ENCODE measurements at places on chromosomes 7 and 10. TPM values are rescaled to one million over a fixed set of nuclear protein-coding genes. Genes with fewer than 3 reads are reported as not detected.

DNA sequence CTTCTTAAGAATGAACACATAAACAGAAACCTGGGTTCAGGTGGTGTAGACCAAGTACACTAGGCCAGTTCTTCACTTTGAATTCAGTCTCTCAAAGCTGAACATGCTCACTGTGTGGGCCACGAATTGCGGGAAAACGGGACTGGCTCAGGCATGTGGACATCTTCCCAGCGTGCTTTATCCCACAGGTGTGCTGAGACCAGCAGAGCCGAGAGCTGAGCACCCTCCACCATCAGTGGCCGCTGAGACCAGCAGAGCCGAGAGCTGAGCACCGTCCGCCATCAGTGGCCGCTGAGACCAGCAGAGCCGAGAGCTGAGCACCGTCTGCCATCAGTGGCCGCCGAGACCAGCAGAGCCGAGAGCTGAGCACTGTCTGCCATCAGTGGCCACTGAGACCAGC, 265.4 kb downstream of the DNAJB6 start:
- DNase-seq, result no peak

GRCh38 chr7:78223598-78223997, 425.0 kb downstream of the PHTF2 start:
- DNase-seq, result no peak

The CDHR3 gene
- polyA plus RNA-seq, result 0.82 TPM

GRCh38 chr7:25759748-25760147, 392.2 kb upstream of the NFE2L3 start:
- DNase-seq, result no peak

- DNase-seq, result no peak
These were observed 43.7 kb downstream of the PCLO start for GRCh38 chr7:83119026-83119382.

GRCh38 chr7:139117599-139118233, 8.2 kb upstream of the ZC3HAV1 start:
- DNase-seq, result no peak

- DNase-seq, result no peak
These were observed 278.1 kb upstream of the TMEM229A start for GRCh38 chr7:124310934-124311390.

- no peak for DNase-seq
These were observed 176.1 kb downstream of the COBL start for GRCh38 chr7:51140199-51141164.

- DNase-seq, result peak; percentile 16
These were observed 345.5 kb downstream of the REEP3 start for GRCh38 chr10:63866747-63867140.

DNA sequence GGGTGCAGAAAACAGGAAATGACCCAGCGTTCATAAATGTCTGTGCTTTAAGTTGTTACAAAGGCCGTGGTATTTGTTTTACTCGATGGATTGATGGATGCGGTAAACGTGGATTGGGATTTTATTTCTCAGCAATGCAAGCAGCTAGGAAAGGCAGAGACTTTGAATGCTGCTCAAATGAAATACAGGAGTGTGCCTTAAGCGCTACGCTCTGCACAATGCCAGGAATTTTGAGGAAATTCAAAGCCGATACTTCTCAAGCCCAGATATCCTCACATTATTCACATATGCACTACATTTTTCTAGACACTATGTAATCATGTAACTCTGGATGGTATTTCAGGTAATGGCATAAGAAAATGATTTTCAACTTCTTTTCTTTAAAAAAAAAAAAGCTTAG, 514.3 kb upstream of the ADARB2 start:
- DNase-seq, result no peak

DNA sequence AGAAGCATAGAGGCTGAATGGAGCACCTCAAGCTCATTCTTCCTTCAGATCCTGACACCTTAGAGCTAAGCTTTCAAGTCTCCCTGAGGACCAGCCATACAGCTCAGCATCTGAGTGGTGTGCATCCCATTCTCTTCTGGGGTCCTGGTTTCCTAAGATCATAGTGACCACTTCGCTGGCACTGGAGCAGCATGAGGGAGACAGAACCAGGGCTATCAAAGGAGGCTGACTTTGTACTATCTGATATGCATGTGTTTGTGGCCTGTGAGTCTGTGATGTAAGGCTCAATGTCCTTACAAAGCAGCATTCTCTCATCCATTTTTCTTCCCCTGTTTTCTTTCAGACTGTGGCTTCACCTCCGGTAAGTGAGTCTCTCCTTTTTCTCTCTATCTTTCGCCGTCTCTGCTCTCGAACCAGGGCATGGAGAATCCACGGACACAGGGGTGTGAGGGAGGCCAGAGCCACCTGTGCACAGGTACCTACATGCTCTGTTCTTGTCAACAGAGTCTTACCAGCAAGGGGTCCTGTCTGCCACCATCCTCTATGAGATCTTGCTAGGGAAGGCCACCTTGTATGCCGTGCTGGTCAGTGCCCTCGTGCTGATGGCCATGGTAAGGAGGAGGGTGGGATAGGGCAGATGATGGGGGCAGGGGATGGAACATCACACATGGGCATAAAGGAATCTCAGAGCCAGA, 31.0 kb downstream of the PRSS2 start:
- DNase-seq, result no peak

- no peak for DNase-seq
These were observed 161.9 kb upstream of the ZMIZ1 start for GRCh38 chr10:78906734-78907390.

The PTF1A gene
- not detected for polyA plus RNA-seq

DNA sequence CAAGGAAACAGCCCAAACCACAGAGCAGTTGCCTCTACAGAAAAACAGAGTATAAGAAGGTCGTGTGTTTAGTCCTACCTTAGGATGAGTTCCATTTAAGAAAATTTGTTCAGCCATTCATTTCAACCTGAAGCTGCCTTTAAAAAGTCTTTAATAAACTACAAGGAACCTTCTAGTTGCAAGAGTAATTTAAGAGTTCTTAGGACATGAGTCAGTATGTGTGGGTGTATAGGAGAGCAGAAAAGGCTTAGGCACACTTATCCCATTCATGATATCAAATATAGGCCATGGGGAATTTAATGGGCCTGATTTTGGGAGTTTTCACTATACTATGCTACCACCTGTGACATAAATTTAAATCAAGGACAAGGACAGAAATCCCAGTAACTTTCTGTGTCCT, 496.8 kb downstream of the TFEC start:
- no peak for DNase-seq

The BAIAP2L1 gene
- polyA plus RNA-seq, result 36.4 TPM

DNA sequence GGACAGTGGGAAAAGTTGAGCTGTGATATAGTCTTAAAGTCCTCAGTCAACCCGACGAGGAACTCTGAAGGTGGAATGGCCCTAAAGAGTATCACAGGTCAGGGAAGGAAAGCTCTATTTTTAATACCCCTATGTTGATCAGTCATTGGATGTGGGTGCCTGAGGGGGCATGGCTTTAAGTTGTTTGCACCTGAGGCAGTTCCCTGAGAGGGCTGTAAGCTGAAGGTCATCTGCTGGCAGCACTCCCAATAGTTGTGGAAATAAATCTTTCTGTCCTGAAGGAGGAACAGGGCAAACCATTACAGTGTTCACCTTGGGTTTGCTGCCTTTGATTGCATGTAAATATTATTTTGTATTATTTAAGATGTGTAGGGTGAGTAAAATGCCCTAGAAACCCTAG, 17.8 kb upstream of the C1GALT1 start:
- DNase-seq, result no peak

DNA sequence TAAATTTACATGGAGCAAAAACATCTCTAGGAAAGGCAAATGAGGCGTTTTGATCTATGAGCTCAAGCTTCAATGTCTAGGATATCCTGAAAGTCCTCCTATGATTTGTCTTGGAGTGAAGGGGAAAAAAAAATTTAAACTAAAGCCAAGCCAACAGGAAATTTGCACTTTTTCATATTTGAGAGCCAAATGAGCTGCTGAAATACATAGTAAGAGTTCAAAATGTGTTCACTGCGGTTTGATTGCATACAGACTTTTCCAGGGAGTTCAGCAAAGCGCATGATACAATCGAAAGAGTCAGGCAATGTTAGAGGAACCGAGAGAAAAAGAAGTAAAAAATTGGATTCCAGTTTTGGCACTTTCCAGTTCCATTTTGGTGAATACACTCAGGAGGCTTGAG, 633.4 kb upstream of the MGMT start:
- no peak for DNase-seq

The CALN1 gene
- not detected for polyA plus RNA-seq

- peak; percentile 57 for DNase-seq
These were observed 1132.0 kb upstream of the LRRTM3 start for GRCh38 chr10:65793738-65794425.

DNA sequence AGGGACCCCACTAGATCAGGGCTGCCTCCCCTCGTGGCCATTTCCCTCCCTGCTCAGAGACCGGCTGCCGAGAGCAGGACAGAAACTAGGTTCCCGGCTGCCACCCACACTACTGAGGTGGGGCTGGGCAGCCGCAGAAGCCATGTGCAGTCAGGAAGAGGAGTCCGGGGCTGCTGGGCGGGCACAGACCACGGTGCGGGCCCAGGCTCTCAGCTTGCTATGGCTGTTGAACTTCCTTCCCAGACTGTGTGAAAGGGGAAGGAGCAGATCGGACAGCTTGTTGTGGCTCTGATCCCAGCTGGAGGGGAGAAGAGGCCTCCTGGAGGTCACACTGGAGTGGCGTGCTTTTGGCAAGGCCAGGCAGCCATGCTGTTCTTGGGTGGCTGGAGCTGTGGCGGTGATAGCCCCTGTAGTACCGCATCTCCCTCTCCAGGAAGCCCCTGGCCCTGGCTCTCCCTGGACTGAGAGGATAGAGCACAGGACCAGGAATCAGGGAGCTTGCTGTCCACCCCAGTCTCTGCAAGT, 56.8 kb downstream of the HK1 start:
- DNase-seq, result no peak

DNA sequence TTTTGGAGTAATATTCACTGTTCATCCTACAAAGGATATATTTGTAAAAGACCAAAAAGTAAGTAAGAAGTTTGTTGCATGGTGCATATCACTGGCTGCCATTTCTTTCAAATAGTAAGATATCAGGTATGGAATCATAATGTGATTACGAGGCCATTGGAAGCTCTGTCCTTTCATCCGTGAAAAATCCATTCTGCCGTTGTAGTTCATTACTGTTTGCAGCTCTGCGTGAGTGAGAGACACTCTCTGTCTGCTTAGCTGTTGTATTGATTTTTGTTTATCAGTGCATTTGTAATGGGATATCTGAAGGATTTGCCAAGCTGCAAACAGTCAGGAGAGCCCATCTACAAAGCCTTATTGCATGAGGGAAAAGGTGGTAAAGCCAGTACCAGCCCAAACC, 44.1 kb upstream of the SLC39A12 start:
- DNase-seq, result no peak

GRCh38 chr7:121005996-121006584, 17.6 kb downstream of the CPED1 start:
- no peak for DNase-seq

GRCh38 chr10:114780577-114781184, 40.9 kb upstream of the FHIP2A start:
- no peak for DNase-seq

The SLC25A40 gene
- 6.5 TPM for polyA plus RNA-seq

The SPDYE11 gene
- not detected for polyA plus RNA-seq

DNA sequence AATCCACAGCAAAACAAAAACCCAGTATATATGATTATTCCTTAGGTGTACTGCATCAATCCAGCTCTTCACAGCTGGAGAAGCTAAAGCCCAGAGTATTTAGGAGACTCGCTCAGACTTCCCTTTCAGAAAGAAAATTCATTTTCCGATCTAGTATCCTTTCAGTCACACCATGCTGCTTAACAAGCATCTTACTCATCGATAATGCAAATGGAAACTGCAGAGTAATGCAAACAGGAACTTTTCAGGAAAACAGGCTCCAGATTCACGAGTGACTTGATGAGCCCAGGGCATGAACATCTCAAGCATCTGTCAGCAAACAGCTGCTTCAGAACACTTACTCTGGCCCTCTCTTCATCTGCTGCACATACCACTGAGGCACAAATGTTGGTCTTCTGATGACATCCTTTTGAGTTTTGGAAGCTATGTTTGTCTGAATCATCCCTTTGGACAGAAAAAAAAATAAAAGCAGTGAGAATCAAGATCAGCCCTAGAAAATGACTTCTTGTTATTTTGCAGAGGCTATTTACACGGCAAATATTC, 24.9 kb upstream of the ZC3HAV1L start:
- DNase-seq, result no peak

The GPR141 gene
- not detected for polyA plus RNA-seq

The CARD11 gene
- polyA plus RNA-seq, result 3.1 TPM

DNA sequence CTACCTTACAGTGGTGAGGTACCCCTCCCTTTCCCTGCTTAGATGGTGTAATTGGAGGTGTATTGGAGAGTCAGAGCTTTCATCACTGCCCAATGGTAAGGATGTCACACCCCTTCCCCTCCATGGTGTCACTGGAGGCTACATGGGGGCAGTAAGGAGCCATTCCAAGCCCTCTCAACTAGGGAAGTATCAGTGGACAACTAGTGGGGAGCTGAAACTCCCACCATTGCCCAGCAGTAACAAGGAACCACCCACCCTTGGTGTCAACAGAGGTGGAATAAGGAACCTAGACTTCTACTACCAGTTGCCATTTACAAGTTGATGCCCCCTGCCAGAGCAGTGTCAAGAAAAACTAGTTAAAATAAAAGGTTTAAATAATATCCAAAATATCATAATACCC, 2.8 kb upstream of the HIBADH start:
- DNase-seq, result no peak

DNA sequence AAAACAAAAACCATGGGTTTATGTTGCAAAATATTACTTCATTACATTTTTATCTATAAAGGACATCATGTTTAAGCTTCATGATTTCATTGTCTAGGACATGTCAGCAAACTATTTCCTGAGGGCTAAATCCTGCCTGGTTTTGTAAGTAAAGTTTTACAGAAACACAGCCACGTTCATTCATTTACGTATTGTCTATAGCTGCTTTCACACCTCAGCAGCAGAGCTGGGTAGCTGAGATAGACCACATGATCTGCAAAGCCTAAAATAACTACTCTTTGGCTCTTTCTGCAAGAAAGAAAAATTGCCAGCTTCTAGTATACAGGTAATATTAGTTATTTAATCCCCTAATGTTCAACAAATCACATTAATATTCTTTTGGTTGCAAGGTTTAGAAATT, 12.7 kb upstream of the PIP4K2A start:
- no peak for DNase-seq

The KCNH2 gene
- not detected for polyA plus RNA-seq

The INHBA gene
- polyA plus RNA-seq, result 58.2 TPM

DNA sequence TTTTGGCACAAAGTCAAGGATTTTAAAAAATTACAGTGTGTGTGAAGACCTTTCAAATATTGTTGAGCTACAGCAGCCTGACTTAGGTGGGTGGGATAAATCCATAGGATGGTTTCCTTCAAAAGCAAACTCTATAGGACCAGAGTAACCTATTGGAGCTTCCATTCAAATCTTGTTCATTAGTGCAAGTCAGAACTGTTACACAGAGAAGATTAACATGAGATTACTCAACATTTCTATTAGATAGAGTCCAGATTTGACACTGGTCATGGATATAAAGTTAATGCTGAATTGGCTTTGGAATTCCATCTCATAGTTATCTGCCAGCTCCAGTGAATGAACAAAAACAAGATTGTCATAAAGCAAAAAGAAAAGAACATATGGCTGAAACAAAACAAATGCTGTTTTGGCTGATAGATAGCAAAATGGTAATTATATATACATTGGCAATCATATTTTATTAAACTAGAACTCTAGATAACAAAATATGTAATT, 129.6 kb upstream of the SEMA3A start:
- DNase-seq, result no peak
